ENCODE measurements at places on chromosomes 3 and 15.

GRCh38 chr3:25259871-25260270 is 168.2 kb upstream of the RARB start:
- peak; percentile 12 for DNase-seq

- DNase-seq = no peak
Measured at GRCh38 chr15:63191895-63192618, 2.7 kb downstream of the RAB8B start.

DNA sequence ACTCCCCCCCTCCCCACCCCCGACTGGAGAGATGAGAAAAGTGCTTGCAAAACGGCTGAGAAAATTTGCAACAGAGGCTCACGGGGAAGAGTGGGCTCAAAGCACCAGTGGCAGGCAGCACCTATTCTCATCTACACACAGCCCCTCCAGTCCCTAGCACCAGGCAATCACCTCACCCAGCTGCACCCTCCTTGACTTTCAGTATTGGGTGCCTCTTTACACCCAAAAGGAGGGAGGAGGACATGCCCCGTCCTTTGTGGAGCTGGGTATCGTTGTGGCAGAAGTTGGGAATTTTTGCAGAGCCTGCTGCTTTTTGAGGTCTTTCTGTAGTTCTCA is 182.8 kb upstream of the TOPAZ1 start:
- DNase-seq = no peak

DNA sequence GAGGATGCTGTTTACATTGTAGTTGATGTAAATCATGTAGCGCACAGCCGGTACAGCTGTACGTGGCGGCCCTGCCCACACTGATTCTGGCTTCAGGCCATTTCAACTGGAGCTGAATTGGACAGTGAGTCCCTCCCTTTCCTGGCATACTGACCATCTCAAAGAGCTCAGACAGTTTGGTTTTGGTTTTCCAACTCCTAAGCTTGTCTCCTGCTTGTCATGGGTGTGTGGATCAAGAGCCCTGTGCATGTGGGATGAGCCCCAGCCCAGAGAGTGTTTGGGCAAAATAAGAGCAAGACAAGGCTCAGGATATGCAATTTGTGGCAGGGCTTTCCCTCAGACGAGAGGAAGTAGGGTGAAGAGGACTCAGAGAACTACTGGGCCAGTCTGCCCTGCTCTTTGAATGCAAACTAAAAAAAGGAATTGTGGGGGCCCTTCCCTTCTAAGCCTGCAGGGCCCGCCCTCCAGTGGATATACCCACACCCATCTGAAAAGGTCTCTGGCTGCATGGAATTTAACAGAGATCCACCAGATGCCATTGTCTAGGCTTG is 13.3 kb downstream of the ITGA11 start:
- DNase-seq = no peak

- DNase-seq = no peak
Measured at GRCh38 chr3:124768812-124769211, 38.6 kb downstream of the UMPS start.

Data from pons (tissue), 1 donor.